ENCODE measurements at places on chromosomes 16 and 17. TPM values are rescaled to one million over a fixed set of nuclear protein-coding genes. Genes with fewer than 3 reads are reported as not detected.

- no peaks in the 10 kb centered on the region for H3K4me1 ChIP-seq
- no peak for DNase-seq
- H3K27me3 ChIP-seq = no peaks in the 10 kb centered on the region
- H3K27ac ChIP-seq = no peak overlapping the region
- no peak overlapping the region for H3K4me3 ChIP-seq
- H3K36me3 ChIP-seq = no peaks in the 10 kb centered on the region
These were observed 10.6 kb downstream of the RMI2 start for GRCh38 chr16:11355862-11356261.

DNA sequence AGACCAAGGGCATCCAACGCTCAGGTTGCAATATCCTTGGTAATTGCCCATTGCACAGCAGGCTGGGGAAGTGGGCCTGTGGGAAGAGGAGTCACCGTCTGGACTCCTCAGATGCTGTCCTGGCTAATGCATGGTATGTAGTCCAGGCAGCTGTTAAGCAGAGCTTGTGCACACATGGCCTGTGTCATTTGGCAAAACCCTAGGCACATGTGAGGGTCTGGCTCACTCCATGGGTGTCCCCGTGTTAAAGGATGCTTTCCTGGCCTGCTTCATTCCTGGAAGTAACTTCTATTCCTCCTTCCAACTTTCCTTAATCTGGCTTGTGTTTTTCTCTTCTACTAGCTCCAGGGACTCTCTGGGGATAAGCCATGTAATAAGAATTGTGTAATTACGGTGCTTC is 378.0 kb upstream of the CA10 start:
- H3K36me3 ChIP-seq = no peaks in the 10 kb centered on the region
- H3K4me3 ChIP-seq = no peak overlapping the region
- no peak overlapping the region for H3K27ac ChIP-seq
- H3K4me1 ChIP-seq = no peaks in the 10 kb centered on the region

DNA sequence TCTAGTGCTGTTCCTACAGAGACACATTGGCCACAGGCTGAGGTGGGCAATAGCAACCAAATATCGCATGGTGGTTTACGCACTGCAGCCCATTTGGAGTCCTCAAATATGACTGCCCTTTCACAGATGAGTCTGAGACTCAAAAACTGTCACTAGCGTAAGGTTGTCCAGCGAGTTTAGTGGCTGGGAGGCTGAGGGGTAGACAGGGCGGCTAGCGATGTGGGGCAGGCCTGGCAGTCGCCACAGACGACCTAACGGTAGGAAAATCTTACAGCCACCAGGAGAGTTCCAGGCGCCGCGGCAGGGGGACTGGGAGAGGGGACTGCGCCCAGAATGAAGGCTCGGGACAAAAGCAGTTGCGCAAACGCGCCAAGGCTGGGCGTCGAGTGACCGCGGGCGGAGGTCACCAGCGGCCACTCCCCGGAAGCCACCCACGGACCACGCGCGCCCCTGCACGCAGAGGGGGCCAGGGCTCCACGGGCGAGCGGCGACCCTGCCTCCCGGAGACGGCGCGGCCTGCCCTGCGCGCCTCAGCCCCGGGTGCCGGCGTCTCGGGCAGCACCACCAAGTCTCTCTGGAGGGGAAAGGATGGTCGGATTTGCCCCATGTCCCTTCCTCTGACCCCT is 699 bp upstream of the MAP1LC3B start:
- H3K27me3 ChIP-seq = no peaks in the 10 kb centered on the region
- H3K27ac ChIP-seq = peak overlapping the region; percentile 96
- peak; percentile 63 for DNase-seq
- H3K4me1 ChIP-seq = peaks cover 52% of the 10 kb centered on the region
- peak overlapping the region; percentile 78 for H3K4me3 ChIP-seq

DNA sequence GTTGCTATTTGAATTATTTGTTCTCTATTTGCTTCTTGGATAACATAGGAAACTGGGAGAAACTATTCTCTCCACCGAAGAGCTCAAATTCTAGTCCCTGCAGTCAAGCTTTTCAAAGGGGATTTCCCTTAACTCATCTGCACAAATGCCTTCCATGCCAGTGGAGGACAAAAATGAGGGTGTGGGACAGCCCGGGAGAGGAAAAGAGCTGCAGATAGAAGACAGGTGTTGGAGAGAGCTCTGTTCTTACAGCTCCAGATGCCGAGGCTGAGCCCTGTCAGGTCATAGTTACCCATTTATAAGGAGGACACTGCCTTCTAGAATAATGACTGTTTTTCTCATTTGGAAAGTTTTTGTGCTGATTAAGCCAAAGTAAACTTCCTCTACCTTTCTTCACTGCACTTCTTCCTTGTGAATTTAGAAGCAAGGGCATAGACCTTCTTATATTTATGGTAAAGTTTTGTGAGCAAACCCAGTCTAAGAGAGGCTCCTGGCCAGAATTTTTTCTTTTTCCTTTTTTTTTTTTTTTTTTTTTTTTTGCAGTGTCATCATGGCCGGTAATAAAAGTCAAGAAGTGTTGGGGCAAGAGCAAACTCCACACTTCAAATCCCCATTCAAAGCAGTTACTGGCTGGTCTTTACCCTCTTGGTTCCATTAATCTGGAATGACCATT is 177.2 kb downstream of the ABCC12 start:
- no peaks in the 10 kb centered on the region for H3K27me3 ChIP-seq
- no peaks in the 10 kb centered on the region for H3K4me1 ChIP-seq
- H3K27ac ChIP-seq = no peak overlapping the region
- DNase-seq = no peak
- no peak overlapping the region for H3K4me3 ChIP-seq

The WNK4 gene
- 0.55 TPM for total RNA-seq

The SMIM5 gene
- 0.55 TPM for total RNA-seq

Data from pancreas (tissue), 10 donors.